ENCODE measurements at places on chromosomes 2 and 18.

DNA sequence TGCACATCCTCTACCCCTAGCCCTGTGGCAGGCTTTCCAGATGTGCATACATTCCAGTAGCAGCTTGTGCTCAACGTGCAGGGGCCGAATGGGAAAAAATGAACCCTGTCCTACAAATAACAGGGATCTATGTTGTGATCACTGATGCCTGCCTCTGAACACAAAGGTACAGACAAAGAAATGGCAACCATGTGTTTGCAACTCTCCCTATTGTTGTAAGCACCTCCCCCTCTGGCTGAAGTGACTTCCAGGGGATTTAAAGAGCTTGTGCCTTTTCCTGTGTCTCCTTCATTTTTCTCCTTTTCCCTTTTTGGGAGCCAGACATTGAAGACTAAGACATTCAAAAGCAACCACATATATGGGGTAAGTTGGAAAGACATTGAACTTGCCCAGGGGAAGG is 21.6 kb downstream of the ARHGAP25 start:
- DNase-seq = no peak

DNA sequence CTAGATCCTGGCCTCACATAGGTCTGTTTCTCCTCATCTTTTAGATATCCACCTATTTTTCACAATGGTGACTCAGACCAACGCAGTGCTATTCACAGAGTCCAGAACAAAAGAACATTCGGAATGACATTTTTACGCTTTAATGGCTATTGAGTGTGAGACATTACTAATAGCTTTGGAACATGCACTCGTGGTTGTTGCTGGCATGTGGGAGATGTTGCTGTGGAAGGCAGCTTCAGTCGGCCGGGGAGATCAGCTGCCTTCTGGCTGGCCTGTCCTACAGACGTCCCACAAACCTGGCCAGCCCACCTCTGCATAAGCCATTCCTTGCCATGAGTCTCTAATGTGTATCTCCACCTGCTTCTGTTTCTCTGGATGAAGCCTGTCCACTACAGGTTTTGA is 3.4 kb downstream of the MBP start:
- DNase-seq = no peak

DNA sequence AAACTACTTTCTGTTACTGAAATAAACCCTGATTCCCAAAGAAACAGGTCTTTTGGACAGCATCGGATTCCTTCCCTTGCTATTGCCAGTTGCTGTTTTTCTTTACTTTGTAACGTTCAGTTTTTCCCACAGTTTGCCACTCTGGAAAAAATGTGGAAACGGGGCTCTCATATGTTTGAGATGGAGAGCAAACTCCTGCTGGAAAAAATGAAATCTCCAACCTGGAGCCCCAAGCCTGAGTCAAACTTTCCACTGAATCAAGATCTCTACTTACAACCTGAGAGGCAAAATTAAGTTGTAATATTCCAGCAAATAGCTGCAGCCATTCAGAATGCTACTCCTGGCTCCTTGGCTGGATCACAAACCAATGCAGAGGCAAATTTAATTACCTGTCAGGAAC is 270.7 kb downstream of the SRBD1 start:
- DNase-seq = no peak

DNA sequence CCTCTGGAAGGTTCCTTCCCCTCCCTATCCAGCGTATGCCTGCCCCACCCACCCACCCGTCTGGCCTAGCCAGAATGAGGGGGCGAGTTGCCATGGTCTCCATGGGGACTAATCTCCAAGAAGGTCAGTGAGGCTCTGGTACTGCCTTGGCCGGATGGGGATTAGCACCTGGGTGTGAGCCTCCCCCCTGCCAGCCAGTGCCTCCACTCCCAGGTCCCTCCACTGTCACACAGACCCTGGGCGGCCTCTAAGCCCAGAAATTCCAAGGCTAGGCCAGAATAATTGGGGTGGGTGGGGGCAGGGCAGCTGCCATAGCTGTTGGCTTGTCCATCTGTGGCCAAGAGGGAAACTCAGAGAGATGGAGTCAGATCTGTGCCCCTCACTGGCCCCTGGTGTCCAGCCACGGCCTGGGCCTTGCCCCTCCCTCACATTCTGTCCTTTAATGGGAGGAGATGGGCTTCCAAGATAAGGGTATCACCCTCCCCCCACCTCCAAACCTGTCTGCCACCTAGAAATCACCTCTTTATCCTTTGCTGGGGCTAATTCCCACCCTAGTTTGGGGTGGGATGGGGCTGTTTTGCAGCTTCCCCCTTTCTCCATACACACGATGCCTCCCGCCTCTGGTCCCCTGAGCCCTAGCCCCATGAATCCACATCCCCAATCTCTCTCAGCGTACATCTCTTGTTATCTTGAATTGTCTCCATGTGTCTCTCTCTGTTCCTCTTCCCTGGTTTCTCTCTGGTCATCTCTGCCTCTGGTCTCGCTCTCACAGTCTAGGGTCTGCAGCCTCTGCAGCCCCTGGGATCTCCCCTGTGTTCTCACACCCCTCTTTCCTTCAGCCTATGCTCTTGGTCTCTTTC is 6.0 kb upstream of the CRYBA2 start:
- no peak for DNase-seq

GRCh38 chr2:203185864-203186263 is 53.0 kb upstream of the CYP20A1 start:
- DNase-seq = peak; percentile 11

GRCh38 chr18:9117980-9118841 is 15.7 kb downstream of the NDUFV2 start:
- peak; percentile 83 for DNase-seq

GRCh38 chr2:147108548-147108947 is 736.3 kb upstream of the ACVR2A start:
- DNase-seq = no peak

DNA sequence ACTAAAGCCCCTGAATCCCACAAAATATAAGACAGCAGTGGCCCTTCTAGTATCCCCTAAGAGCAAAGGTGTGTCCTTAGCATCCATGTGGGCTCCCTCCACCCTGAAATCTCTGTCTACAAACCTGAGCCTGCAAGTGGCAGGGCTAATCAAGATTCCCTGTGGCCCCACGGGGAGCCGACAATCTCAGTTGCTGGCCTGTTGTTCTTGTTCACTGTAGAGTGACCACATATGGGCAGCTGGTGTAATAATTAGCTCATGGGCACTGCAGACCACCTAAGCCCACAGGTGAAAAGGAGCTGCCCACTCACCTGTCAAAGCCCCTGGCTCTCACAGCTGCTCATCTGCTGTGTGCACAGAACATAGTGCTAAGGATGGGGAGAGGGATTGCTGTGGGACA is 102.3 kb downstream of the MRO start:
- DNase-seq = no peak

DNA sequence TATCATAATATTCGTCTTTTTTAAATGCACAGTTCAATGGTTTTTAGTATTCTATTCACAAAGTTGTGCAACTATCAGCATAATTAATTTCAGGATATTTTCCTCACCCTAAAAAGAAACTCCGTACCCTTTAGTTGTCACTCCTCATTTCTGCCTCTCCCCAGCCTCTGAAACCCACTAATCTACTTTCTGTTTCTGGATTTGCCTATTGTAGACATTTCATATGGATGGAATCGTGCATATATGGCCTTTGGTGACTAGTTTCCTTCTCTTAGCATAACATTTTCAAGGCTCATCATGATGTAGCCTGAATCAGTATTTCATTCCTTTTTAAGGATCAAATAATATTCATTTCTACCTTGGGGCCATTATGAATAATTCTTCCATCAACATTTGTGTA is 18.5 kb downstream of the NEURL3 start:
- peak; percentile 71 for DNase-seq

DNA sequence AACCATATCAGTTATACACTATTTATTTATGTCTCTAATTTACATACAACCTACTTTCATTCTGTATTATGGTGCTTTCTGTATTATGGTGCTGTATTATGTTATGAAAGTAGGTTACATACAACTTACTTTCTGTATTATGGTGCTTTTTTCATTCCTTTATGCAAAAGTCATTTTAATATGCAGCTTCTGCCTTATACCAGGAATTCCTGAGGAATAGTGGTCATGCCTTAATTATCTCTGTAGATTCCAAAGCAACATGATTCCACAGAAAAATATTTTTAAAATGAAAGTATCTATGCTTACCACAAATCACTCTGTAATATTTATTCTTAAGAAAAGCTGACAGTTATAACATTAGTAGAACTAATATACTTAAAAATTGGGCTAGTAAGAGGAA is 922.0 kb upstream of the NRXN1 start:
- no peak for DNase-seq

DNA sequence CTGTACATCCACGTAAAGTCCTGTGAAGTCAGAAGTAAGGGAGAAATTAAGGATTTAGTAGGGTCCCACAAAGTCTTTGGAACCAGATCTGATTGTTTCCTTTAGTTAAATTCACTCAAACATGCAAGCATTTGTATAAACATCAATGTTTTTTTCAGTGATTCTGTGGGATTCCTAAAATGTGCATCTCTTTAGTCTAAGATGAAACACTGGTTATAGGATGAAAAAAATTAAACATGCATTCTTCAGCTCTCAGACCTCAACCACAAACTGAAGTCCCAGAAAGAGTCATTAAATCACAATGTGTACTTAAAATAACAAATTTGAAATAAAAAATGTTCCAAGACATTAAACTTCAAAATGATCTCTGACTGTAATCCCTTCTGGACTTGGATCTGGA is 76.5 kb upstream of the APCDD1 start:
- no peak for DNase-seq

DNA sequence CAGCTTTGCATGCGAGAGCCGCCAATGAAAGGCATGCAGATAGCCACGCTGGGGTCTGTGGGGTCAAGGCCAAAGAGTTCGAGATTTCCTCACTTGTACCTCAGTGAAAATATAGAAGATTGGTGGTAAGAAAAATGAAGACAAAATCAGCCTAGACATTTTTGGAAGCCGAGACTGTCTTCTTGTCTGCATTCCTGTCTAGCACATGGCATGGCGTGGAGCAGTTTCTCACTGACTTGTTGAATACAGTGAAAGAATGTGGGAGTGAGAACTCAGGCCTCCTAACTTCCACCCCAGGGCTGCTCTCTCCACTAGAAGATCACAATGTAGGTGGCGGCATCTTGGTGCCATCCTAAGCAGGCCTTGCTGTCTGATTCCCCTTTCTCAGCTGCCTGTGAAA is 740.8 kb upstream of the HS6ST1 start:
- no peak for DNase-seq

DNA sequence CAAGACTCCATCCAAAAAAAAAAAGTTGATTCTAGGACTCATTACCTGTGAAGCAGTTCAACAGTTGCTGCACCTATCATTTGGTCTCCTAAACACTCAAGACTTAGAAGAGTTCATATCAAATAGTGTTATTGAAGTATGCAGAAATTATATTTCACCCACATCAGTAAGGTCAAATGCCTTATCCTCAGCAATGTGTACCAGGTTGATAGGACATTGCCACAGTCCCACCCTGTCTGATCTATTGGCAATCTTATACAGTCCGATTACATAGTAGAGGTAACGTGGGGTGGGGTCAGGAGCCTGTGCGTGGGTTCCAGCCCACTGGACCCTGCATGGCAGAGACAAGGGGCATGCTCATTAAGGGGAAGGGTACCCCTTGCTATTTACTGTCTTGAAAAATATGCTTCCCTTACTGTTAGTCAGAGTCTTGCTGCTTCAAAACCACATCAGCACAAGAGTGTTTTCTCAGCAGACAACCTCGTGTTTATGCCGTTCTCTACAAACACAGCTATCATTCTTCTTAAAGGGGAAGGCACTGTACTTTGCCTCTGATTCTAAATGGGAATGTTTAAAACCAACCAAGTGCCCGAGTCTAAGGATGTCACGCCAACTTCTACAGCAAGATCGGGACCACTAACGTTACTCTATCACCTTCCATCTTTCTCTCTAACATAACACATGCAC is 115.2 kb downstream of the MTCL1 start:
- no peak for DNase-seq

GRCh38 chr2:77443076-77443475 is 79.1 kb downstream of the LRRTM4 start:
- no peak for DNase-seq

DNA sequence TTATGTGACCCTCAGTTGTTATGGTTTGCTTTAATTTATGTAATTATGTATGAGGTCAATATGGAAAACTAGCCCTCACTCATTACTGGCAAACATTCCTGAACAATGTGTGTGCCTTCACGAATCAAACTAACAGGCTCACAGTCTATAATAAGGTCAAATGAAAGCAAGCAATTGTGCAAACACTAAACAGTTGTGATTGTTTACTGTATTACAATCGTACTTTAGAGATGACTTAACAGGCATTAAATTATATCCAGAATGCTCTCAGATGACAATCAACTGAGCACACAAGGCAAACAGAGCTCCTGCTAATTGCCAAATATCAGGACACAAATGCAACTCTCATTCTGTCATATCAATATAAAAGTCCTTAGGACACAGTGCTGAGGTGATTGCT is 29.5 kb downstream of the COL5A2 start:
- DNase-seq = no peak

DNA sequence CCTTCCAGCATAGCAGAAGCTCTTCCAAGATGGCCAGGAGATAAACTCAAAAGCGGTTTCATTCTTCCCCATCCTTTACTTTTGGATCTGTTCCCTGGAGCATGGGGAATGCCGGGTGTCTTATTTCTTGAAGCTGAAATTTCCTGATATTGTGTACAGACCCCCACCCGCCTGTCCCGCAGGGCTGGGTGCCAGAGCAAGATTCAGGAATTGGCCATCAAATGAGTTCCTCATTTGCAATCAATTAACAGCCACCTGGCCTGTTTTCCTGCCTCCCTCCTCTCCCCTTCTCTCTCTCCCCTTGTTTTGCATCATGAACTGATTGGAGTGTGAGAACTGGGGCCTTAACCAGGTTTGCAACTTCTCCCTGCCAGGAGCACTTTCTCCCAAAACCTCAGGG is 202.1 kb downstream of the SH3RF3 start:
- no peak for DNase-seq

DNA sequence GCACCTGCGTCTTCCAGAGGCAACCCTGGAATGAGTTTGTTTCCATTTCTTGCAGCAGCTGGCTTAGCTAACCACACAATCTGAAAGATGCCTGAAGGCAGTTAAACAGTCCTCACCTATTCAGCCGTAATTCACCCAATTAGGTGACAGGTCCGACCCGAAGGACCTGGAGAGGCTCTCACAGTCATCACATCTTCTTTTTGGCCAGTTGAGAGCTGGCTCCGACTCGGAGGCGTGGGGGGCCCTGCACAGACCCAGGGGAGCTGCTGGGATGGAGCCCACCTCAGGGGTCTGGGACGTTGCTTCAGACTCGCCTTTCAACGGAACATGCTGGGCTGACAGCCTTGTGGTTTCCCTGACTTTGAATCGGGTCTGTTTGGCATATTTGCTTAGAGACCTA is 187.3 kb downstream of the RTP5 start:
- no peak for DNase-seq

DNA sequence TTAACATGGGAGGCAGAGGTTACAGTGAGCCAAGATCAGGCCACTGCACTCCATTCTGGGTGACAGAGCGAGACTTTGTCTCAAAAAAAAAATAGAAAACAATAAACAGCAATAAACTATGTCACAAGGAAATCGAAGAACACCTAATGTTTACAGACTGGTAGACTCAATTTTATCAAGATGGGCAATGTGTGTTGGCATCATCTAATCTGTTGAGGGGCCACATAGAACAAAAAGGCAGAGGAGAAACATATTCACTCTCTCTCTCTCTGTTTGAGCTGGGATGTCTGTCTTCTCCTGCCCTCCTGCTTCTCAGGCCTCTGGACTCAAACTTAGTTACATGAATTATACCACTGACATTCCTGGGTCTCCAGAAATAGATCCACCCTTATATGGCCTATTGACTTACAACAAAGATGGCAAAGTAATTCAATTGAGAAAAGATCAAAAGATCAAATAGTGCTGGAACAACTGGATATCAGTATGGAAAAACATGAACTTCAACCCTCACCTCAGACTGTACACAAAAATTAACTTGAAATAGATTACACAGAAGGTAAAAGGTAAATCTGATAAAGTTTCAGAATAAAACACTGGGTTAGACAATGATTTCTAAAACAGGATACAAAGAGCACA is 703.8 kb upstream of the CRIM1 start:
- no peak for DNase-seq
